ENCODE measurements at places on chromosomes 12 and 14. TPM values are rescaled to one million over a fixed set of nuclear protein-coding genes. Genes with fewer than 3 reads are reported as not detected.

- no peak for DNase-seq
Observed at GRCh38 chr12:24584032-24584675, 364.7 kb downstream of the BCAT1 start.

DNA sequence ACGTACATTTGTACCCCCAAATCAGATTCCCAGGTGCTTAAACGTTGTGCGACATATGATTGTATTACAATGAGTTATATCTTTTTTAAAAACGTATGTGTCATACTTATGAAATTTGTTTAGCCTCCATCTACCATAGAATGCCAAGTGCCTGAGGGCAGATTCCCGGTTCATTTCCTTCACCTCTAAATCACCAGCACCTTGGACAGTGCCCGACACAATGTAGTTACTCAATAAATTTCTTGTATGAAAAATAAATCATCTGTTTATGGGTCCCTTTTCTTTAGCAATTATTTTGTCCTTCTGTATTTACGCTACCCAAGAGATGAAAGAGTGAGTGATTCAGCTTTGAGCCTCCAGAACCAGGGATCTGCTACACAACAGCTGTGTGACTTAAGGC lies 157.4 kb downstream of the TBX5 start:
- no peak for DNase-seq

- no peak for DNase-seq
Observed at GRCh38 chr14:26887847-26888246, 290.0 kb upstream of the NOVA1 start.

DNA sequence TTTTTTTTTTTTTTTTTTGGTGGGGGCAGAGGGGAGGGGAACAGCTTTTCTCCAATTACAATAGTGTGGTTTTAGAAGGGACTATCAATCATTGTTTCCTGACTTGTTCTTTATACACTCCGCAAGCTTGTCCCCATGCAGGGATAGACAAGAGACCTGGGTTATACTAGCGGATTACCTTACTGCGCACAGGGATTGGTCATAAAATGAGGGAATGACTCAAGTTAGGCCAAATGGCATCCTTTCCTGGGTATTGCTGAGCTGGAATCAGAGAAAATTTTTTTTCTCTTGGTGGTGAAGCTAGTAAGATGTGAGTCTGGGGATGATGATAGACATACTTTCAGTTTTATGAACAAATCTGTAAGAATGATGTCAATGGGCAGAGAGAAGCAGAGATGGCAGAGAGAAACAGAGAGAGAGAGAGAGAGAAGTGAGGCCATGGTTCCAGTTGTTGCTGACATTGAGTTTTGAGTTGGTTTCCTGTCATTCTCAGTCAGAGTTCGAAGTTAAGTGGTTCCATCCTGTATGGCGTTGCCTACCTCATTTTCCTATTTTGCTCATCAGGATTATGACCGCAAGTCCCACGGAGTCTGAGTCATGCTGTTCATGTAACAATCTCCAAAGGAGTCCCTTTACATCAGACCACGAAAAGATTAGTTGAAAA lies 59.1 kb upstream of the OTOGL start:
- no peak for DNase-seq

DNA sequence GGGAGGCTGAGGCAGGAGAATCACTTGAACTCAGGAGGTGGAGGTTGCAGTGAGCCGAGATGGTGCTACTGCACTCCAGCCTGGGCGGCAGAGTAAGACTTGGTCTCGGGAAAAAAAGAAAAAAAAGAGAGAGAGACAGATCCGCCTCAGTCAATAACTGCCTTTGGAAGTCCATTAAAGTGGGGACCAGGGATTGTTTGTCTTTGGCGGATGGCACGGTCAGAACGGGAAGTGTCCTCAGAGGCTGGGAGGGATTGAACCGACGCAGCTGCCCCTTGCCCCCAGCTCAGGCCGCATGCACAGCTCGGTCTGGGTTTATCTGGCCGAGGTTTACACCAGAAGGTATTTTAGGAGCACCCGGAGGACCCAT lies 54.4 kb downstream of the TESC start:
- no peak for DNase-seq

DNA sequence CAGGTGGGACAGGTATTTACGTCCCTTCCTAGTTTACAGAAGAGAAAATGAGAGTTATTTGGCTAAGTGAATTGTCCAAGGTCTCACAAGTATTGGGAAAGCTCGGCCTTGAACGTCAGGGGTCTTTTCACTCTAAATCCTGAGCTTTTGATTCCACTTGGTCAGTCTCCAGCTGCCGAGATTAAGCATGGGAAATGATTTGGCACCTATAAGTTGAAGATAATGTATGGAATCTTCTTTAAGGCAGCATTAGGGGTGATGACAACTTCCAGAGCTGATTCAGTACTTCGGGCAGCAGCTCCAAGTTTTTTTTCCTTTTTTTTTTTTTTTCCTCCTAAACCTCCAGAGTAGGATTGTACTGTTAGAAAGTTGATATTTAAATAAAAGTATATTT lies 722 bp downstream of the FAM234B start:
- no peak for DNase-seq

DNA sequence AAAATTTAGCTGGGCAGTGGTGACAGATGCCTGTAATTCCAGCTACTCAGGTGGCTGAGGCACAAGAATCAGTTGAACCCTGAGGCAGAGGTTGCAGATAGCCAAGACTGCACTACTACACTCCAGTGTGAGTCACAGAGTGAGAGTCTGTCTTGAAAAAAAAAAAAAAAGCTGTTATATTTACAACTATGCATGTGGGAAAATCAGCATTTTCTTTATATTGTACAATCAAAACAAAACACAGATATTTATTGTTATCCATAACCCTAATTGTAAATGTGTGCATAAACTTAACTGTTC lies 12.5 kb downstream of the C1R start:
- DNase-seq = no peak

DNA sequence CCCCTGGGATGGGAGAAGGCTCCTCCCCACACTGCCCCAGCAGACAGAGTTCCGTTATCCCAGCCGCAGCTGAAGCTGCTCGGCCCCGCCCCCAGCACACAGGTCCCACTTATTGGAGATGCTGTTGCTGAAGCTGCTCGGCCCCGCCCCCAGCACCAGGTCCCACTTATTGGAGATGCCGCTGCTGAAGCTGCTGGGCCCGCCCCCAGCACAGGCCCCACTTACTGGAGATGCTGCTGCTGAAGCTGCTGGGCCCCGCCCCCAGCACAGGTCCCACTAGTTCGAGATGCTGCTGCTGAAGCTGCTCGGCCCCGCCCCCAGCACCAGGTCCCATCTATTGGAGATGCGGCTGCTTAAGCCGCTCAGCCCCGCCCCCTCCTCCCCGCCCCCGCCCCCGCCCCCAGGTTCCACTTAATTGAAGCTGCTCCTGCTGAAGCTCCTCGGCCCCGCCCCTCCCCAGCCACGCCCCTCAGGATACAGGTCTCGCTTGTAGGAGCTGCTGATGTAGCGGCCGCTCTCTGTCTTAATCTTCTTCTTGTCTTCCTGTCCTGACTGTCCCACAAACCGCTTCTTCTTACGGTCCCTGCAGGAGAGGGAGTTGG lies 12.0 kb downstream of the CFAP73 start:
- peak; percentile 85 for DNase-seq

GRCh38 chr12:13864081-13864673 lies 117.2 kb downstream of the GRIN2B start:
- DNase-seq = peak; percentile 83

GRCh38 chr14:58914279-58914855 lies 274.1 kb upstream of the DAAM1 start:
- DNase-seq = no peak

DNA sequence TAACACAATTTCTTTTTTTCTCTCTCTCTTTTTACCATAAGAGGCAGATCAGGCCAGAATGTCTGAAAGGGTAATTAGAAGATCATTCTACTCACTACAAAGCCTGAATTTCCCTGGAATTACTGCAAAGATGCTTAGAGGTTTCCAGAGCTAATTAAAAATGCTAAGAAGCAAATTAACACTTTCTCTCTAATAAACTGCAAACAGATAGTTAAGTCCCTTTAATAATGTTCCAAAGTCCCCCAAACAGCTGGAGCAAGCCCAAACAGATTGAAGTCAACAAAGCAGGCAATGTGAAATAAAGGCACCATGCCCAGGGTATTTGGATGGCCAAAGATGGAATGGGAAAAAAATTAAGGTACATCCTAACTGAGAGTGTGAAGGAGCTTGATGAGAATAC lies 208.8 kb upstream of the LRFN5 start:
- no peak for DNase-seq

DNA sequence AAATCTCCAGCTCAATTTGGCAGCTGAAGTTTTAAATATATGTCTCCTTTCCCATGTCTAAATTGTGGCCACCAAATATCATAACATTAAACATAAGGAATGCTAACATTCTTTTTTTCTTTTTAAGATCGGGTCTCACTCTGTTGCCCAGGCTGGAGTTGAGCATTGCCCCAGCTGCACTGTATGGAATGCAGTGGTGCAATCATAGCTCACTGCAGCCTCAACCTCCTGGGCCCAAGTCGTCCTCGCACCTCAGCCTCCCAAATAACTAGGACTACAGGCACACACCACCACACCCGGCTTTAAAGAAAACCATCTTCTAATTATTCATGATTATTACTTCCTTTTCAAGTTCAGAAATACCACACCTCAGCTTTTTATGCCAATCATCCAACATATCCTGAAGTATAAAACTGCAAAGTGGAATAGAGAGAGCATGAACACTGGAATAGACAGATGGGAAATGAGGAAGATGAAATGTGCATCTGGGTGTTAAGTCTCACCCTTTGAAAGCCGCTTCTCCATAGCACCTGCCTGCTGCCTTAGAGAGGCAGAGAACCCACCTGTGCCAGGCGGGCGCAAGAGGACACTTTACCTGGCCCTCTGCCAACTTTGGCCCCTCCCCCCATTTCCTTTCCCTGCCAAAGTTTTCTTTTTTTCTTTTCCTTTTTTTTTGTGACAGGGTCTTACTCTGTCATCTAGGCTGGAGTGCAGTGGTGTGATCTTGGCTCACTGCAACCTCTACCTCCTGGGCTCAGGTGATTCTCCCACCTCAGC lies 2.8 kb upstream of the EML1 start:
- DNase-seq = no peak

GRCh38 chr12:3417937-3418462 lies 73.0 kb upstream of the PRMT8 start:
- DNase-seq = no peak

GRCh38 chr12:131024026-131024425 lies 70.3 kb downstream of the ADGRD1 start:
- no peak for DNase-seq

DNA sequence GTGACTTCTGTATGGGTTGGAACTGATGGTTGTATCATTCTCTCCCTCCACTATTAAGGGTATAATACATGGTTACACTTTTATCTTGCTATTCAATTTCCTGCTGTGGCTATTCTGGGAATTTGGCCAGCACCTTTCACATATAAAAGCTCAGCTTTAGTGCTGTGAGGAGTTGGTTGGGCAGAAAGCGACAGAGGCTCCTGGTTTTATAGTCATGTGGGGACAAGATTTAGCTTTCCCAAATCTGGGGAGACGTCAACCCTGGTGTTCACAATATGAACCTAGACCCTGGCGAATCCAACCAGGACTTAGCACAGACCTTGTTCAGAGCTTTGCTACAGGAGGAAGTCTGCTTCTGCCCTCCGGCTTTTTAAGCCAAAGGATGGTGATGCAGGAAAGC lies 36.5 kb downstream of the FOS start:
- no peak for DNase-seq

GRCh38 chr14:68853749-68854148 lies 60.9 kb upstream of the ZFP36L1 start:
- DNase-seq = no peak

- DNase-seq = no peak
Observed at GRCh38 chr12:109178532-109178931, 62.1 kb downstream of the ACACB start.

DNA sequence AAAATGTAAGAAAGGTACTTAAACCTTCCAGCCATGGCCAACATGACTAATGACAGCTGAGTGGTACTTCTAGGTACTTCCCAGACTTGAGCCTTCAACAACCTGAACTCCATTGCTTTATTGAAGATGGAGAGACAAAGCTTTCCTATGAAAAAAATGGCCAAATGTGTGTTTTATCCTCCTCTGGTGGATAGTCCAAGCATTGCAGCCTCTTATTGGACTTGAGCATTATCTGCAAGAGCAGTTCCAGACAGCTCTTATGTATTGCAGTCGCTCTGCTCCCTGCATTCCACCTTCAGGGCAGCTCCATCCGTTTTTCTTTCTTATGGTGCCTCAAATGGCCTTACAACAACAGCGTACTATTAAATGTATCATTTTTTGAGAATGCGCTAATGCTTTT lies 588.2 kb downstream of the NRXN3 start:
- DNase-seq = no peak

DNA sequence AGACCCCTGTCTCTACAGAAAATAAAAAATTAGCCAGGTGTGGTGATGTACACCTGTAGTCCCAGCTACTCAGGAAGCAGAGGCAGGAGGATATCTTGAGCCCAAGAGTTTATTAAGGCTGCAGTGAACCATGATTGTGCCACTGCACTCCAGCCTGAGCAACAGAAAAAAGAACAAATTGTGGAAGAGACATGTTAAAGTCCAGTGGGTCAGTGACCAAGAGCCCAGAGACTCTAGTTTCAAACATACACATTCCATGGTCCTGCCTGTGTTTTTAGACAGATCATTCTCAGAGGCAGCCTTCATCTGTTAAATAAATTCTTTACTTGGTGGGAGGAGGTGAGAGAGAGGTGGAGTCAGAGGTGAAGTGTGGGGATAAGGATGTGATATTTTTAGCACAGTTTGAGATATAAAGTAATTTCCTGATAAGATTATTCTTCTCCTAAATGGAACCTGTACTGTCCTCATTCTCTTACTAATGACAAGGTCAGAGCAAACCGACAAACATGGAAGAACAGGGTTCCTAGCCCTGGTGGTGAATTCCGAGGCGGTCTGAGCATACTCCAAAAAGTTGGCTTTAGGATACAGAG lies 48.7 kb downstream of the RASSF3 start:
- DNase-seq = no peak

GRCh38 chr12:94169966-94170689 lies 21.8 kb downstream of the PLXNC1 start:
- no peak for DNase-seq

DNA sequence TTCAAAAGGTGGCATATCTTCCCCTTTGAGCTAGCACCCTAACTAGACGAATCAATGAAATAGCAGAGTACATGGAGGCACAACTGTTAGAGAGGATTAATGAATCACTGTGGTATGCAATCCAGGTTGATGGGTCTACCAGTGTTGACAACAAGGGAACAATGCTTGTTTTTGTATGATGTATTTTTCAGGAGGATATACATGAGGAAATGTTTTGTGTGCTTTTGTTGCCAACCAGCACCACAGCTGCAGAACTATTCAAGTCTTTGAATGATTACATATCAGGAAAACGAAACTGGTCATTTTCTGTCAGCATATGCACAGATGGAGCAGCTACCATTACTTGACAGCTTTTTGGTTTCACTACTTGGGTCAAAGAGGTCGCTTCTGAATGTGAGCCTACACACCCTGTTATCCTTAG lies 142.6 kb downstream of the GPHN start:
- DNase-seq = no peak

The BATF gene
- total RNA-seq = not detected

The E2F7 gene
- 4.2 TPM for total RNA-seq

The P2RX2 gene
- 4.1 TPM for total RNA-seq

The ETFBKMT gene
- total RNA-seq = 2.2 TPM

The MFAP5 gene
- not detected for total RNA-seq

The ADAMTS20 gene
- 7.0 TPM for total RNA-seq

The PRIMA1 gene
- 2.4 TPM for total RNA-seq

The TNFAIP2 gene
- 4.3 TPM for total RNA-seq

The FAIM2 gene
- 3.5 TPM for total RNA-seq

The FOXG1 gene
- total RNA-seq = not detected

All from glutamatergic neuron (in vitro differentiated cells).